SJCRH30 (cell line): ENCODE measurements at places on chromosomes 7 and 10.
A peak's percentile ranks its signal among the peaks of the same experiment; 100 is the strongest.

GRCh38 chr10:61784354-61785133 lies 117.0 kb upstream of the ARID5B start:
- no peak overlapping the region for H3K4me3 ChIP-seq
- no peaks in the 10 kb centered on the region for H3K36me3 ChIP-seq
- no peaks in the 10 kb centered on the region for H3K4me1 ChIP-seq
- no peak for DNase-seq

DNA sequence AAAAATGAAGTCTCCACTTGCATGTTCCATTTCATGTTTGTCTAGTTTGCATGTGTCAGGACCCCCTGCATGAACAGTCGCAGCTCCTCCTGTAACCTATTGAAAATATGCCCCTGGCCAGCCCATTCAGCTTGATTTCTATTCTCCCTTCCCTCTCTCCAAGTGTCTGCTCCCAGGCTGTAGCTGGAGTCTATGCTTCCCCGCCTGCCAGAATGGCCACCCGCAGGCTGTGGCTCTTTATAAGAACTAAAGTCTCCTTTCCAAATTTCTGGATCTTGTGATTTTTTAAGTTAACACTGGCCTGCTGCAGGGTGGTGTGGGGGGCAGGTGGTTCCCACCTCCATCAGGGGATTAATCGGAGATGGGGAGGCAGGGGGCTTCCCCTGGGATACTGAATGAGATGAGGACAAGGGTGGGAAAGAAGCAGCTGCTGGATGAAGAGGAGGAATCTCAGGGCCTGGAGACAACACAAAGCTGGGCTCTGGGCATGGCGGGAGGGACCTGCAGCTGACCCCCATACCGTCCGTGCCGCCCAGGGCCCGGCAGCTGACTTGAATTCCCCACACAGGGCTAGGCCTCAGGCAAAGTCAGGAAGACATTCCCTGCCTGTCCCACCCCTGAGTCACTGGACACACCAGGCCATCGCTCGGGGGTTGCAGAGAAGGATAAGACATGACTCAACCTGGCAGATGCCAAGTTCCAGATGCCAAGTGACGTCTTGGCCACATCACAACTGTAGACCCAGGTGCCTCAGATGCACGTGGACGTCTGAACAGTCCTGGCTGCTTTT lies 399.5 kb upstream of the FOXK1 start:
- no peaks in the 10 kb centered on the region for H3K36me3 ChIP-seq
- DNase-seq = peak; percentile 33
- H3K4me3 ChIP-seq = no peak overlapping the region
- H3K27ac ChIP-seq = no peak overlapping the region
- H3K27me3 ChIP-seq = no peaks in the 10 kb centered on the region

DNA sequence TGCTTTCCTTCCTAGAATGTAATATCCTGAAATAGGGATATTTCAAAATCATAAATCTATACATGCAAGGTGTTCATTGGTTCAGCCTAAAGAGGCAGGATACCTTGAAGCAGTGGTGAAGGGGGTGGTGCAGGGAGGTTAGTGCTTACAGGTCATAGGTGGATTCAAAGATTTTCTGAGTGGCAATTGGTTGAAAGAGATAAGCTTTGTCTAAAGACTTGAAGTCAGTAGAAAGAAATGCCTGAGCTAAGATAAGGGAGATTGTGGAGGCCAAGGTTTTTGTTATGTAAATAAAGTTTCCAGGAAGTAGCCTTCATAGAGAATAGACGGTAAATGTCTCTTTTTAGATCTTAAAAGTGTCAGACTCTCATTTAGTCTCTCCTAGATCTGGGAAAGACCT lies 741.2 kb upstream of the ZWINT start:
- no peak for DNase-seq
- no peaks in the 10 kb centered on the region for H3K4me1 ChIP-seq
- H3K36me3 ChIP-seq = no peaks in the 10 kb centered on the region
- no peak overlapping the region for H3K27ac ChIP-seq

DNA sequence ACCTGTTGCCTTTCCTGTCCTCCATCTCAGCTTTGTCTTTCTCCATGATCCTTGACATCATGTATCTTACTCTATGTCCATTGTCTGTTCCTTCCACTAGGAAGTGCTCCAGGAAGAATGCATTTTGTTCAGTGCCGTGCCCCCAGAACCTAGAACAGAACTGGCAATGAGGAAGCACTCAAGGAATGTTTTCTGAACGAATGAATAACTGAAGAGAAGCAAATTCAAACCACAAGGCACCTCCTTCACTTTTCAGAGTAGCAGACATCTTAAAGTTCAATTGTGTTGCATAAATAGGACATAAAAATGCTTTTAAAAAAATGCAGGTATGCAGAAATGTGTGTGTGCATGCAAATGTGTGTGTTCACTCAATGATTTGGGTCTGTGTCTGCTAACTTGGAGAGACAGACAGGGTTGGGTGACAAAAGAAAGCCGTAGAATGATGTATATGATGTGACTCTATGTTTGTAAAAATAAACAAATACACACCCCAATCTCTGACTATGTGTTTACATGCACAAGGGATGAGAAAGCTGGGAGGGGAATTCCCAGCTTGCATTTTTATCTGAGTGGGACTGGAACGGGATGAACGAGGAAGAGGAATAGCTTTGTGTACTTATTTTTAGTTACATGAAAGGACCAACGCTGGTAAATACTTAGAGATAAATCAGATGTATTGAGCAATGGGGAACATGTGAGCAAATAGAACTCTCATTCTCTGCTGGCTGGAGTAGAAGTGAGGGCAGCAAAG lies 237.7 kb downstream of the FANK1 start:
- H3K36me3 ChIP-seq = no peaks in the 10 kb centered on the region
- H3K27me3 ChIP-seq = no peaks in the 10 kb centered on the region
- no peak overlapping the region for H3K4me3 ChIP-seq
- no peak for DNase-seq
- no peaks in the 10 kb centered on the region for H3K4me1 ChIP-seq
- H3K27ac ChIP-seq = no peak overlapping the region

- no peaks in the 10 kb centered on the region for H3K27me3 ChIP-seq
- no peak overlapping the region for H3K27ac ChIP-seq
- DNase-seq = no peak
- H3K4me3 ChIP-seq = no peak overlapping the region
- no peaks in the 10 kb centered on the region for H3K4me1 ChIP-seq
These were observed 562.9 kb upstream of the TPK1 start for GRCh38 chr7:145398758-145399157.
